ENCODE measurements at places on chromosomes 16 and 17.

DNA sequence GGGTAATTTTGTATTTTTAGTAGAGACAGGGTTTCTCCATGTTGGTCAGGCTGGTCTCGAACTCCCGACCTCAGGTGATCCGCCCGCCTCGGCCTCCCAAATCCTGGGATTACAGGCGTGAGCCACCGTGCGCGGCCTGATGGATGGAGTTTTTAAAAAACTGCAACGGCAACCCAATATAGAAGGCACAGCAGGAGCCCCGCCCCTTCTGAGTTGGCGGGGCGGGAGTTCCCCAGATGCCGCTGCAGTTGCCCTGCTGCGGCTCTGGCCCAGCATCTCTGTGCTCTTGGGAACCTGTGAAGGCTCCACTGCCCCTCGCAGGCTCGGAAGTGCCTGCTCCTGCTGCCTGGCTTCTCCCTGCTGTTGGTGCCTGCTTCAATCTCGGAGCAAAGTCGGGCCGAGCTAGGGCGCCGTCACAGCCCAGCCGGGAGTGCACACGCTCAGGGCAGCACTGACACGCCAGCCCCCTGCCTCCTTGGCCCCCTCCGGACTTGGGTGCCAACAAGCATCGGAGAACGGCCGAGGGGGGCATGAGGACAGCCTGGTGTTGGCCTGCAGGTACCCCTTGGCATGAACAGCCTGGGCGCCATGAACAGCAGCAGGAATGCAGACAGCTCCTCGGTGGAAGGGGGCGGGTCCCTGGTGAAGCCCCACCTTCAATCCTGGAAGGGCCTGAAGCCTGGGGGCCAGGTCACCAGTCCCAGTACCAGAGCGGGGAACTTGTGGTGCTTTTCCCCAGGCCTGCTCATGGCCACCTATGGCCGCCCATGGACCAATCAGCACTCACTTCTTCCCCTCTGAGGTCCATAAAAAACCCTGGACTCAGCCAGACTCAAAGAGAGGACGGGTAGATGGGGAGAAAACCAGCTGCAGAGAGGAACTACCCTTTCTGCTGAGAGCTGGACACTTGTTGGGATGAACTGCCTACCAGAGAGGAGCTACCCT is 2.3 kb upstream of the NT5M start:
- peak; percentile 36 for DNase-seq

DNA sequence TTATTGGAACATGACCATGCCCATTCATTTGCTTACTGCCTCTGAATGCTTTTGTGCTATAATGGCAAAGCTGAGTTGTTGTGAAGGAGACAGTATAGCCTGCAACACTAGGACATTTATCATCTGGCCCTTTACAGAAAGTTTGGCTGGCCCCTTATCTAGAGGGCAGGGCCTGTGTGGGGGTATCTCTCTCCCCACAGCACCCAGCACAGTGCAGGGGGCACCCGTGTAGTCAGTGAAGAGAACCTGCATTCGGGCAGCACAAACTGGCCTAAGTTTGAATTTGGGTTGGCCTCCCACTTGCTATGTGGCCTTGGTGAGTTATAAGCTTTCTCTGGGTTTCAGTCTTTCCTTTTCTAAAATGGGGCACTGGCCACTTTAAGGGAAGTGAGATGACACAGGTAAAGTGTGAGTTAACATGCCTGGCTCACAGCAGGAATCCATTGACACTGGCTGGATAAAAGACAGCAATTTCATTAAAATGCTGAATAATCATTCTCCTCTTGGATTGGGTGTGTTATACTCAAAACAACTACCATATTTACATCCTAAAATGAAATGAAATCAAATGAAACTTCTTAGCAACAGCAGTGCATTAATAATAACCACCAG is 12.1 kb downstream of the UBE2O start:
- no peak for DNase-seq

- no peak for DNase-seq
These were observed 3.5 kb upstream of the LCMT1 start for GRCh38 chr16:25108054-25108453.

DNA sequence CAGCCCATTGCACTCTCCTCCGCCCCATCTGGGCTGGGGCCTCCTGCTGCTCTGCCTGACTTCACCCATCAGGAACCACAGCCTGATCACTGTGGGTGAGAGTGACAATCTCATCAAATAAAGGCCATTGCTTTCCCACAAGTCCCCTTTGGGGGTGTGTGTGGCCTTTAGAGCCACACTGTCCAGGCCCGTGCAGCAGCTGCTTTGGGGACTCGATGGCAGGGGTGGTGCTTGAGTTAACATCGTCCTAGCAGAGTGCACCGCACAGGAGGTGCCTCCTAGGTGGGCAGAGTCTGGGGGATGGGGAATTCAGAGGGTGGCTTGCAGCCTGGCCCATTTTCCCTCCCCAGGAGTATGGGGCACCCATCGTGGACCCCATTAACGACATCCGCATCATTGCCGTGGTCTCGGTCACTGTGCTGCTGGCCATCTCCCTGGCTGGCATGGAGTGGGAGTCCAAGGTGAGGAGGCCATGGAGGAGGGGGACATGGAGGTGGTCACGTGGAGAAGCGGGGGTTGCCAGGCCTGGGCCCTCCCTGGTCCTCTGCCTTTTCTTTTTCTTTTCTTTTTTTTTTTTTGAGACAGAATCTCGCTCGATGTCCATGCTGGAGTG is 5.4 kb downstream of the SLC12A3 start:
- DNase-seq, result no peak

DNA sequence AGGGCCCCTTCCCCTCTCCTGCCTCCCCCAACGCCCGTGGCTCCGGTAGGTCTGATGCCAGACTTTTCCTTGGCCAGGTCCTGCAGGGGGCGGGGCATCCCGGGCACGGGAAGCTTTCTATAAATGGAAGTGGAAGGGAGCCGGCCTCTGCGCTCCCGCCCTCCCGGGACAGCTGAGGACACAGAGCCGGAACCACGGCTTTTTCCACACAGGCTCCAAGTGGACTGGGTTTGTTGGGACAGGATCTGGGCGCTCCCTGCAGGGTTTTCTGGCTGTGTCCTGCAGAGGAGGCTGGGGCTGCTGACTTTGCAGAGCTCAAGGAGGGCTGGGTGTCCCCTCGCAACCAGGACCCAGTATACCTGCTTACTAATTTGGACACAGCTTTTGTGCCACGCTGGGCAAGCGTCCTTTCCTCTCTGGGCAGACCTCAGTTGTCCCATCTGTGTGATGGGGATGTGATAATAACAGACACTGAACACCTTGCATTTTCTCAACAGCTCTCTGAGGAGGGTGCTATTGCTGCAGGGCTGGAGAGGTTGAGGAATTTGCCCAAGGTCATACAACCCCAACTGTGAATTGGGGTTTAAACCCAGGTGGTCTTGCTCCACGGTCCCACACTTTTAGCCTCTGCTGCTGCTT is 1.8 kb downstream of the TNS4 start:
- no peak for DNase-seq

DNA sequence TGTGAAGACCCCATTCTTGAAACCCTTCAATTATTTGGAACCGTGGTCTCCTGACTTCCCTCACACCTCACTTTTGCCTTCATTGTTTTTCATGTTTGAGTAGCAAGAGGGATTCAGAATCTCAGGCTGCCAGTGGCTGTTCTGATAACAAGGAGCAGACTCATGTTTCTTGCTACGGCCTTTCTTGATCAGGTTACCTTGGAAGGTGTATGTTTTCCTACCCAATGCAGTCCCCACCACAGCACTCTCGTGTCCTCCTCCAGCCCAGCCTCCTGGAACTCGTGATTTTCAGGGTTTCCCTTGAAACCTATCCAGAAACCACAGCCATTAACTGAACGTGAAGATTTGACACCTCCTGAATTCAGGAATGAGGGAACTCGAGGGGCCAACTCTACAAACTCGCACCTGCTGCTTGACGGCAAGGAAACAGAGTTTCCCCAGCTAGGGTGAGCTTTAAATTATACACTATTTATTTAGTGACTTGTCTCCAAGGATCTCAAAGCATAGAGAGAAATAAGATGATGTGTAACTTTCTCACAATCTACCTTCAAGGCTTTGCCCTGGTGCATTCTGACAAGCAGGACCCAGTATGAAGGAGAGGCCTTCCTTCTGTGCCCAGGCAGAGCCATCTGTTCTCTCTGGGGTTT is 1.6 kb downstream of the ZFHX3 start:
- DNase-seq, result no peak

DNA sequence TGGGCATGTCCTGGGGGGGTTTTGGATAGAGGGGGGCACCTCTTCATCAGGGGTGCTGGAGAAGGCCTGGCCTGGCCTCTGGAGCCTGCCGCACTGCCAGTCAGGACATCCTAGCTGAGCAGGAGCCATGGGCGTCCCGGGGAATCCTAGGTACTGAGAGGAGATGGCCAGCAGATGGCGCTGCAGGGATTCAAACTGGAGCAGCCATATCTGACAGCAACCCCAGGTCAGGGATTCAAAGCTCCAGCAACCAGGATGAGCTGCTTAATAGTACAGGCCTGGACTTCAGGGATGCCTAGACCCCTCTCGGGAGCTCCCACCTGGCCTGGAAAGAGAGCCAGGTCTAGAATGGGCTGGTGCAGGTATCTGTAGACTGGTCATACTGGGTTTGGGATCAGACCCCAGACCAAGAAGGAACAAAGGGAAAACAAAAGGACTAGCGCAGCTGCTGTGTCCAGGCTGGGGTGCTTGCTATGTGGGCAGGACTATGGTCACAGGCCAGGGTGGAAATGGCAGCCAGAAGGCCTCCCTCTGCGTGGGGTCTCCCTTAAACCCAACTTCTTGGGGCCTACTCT is 306.9 kb upstream of the RBFOX1 start:
- DNase-seq, result no peak

GRCh38 chr17:70535986-70536385 is 366.7 kb downstream of the KCNJ2 start:
- no peak for DNase-seq

DNA sequence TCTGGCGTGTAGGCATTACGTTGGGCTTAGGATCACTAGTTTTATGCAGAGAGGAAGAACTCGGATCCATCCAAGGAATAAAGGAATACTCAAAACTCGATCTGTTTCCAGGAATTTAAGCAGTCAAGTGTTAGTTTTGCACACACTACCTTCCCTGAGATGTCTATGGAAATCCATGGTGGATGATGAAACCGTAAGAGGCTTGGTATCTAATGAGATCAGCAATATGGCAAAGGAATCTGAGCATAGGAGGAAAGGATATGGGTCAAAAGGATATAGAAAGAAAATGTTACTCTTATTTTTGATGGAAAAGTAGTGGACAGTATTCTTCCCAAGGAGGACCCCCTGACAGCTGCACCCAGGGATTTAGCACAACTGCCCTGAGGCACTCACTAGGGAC is 59.6 kb downstream of the SMG6 start:
- DNase-seq, result no peak
